ENCODE measurements at places on chromosomes 11 and 22. TPM values are rescaled to one million over a fixed set of nuclear protein-coding genes. Genes with fewer than 3 reads are reported as not detected.

GRCh38 chr22:20967697-20968211 is 699 bp downstream of the AIFM3 start:
- DNase-seq, result no peak

GRCh38 chr11:48058064-48058463 is 77.7 kb downstream of the PTPRJ start:
- no peak for DNase-seq

DNA sequence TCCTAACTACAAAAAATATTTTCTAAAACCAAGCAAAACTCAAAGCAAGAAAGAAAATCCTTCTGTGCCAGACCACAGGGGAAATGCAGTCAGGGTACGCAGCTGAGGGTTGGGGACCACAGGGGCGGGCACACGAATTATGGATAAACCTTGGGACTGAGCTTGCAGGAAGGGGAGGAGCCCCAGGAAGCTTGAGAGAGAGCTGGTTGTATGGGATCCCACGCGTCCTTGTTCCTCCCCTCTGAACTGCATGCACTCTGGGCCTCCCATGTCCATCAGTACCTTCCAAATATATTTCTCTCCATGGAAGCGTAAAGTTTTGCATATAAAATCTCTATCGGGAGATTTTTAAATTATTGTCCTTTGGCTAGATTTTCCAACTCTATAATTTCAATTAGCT is 673.4 kb downstream of the TBC1D22A start:
- DNase-seq, result no peak

DNA sequence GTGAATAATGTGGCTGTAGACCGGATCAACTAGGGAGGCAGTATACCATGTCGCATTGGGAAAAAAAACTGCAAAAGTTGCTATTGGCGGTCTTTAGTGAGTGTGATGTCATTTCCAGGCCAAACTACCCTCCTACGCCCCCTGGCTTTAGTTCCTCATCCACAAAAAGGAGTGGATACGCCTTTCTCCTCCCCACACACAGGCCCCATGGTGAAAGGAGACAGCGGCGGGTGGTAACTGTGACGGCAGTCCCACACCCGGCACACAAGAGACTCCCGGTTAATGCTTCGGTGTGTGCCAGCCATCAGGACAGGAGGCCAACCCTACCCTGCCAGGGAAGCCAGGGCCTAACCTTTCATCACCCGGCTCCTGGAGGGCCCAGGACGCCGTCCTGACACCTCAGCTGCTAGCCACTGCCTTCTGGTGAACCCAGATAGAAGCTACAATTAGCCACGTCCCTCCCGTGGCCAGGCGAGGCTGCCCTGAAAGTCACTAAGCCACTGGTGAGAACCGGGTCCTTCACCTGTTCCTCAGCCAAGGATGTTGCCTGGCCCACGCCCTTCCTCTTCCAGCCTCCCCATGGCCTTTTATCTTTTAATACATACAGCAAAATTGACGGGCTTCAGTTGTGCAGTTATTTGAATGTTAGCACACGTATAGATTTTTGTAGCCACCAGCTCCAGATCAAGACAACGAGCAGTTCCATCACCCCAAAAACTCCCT is 10.8 kb downstream of the TP53I11 start:
- DNase-seq, result no peak

The SCARF2 gene
- total RNA-seq, result 0.12 TPM

DNA sequence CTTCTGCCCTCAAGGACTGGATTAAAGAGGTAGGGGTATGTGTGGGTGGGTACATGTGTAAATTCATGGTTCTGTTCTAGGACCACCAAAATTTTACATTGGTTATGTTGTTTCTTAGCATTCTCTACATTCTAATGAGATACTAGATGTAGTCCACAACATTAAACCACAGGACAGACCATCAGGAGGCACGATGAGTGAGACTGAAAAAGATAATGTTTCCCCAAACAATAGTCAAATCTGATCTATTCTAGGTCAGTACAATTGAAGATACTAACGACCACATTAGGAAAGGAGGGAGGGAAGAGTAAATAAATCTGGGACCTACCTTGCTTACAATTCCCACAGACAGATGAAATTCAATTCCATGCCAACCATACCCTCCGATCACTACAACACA is 42.2 kb downstream of the MRTFA start:
- no peak for DNase-seq

The ZNF215 gene
- 5.4 TPM for total RNA-seq

GRCh38 chr11:65927904-65928397 is 8.7 kb downstream of the DRAP1 start:
- DNase-seq, result peak; percentile 45

The SLC25A18 gene
- total RNA-seq, result 0.15 TPM

- no peak for DNase-seq
These were observed 41.1 kb downstream of the TNRC6B start for GRCh38 chr22:40218723-40219294.

GRCh38 chr11:36376009-36376887 is 80.2 kb downstream of the PRR5L start:
- no peak for DNase-seq

- DNase-seq, result no peak
These were observed 39.8 kb downstream of the RELT start for GRCh38 chr11:73415854-73416615.

GRCh38 chr11:12786891-12787290 is 112.7 kb downstream of the TEAD1 start:
- no peak for DNase-seq

GRCh38 chr11:36598051-36598450 is at the start of gene RAG2:
TSS of gene RAG2 (minus strand) at chr11:36598236. CDS start at chr11:36594168, 4,068 bp downstream.
- DNase-seq, result no peak

The GLB1L3 gene
- not detected for total RNA-seq

The OR5T1 gene
- total RNA-seq, result not detected

DNA sequence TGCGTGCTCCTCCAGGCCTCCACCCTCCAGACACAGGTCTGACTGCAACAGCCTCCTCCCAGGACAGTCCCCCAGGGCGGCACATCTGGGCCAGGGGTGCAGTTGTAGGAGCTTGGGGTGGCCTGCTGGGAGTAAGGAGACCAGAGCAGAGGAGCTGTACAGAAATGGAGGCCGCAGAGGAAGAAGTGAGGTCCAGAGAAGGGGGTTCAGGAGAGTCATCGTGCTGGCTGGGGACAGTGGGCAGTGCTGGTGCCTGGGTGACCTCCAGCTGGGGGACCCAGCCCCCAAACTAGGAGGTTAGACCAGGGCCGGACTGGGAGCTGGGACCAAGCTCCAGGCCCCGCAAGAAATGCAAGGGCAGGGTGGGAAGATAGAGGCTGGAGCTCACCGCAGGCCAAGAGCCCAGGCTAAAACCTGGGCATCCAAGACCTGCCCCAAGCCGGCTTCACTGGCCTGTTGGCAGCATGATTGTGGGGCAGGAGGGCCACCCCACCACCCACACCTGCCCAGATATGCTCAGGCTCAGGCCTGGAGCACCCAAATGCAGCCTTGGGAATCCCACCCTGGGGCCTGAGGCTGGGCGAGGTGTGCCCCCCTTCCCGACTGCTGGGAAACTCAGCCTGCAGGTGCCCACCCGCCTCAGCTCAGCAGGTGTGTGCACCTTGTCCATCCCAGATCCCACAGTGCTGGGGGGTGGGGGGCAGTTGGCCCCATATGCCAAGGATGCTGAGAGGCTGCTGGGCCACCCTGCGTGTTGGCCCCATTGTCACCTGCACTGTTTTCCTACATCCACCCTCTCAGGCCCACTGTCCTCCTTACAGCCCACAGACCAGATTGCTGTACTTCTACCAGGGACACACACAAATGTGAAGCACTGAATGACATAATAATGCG is 96.9 kb downstream of the MORC2 start:
- no peak for DNase-seq

- DNase-seq, result no peak
These were observed 132.1 kb upstream of the BLID start for GRCh38 chr11:122248131-122248530.

The OR51B5 gene
- not detected for total RNA-seq

The GPR83 gene
- total RNA-seq, result 0.16 TPM

The OR8D4 gene
- total RNA-seq, result not detected

DNA sequence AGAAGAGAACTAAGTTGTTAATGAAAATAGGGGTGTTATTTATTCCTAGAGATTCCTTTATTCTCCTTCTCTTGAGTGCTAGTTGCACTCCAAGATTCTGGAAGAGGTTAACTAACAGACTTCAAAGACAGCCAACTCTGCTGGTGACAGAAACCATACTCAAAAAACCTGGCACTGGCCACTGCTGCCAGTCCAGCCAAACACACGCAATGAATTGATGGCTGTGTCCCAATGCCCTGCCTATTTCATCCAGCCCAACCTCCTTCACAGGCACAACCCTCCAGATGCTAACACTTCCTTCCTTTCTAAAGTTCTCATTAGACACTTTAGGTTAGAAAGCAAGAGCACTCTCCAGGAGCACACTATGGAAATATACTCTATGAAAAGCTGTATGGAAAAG is 150.8 kb upstream of the C11orf58 start:
- DNase-seq, result no peak

The SEC14L6 gene
- total RNA-seq, result not detected

The NEFH gene
- total RNA-seq, result 0.20 TPM

The MYBPC3 gene
- total RNA-seq, result 0.46 TPM

GRCh38 chr11:106014620-106015019 is 7.4 kb downstream of the MSANTD4 start:
- DNase-seq, result no peak

- no peak for DNase-seq
These were observed 25.3 kb upstream of the PARVB start for GRCh38 chr22:43998679-43999264.

The ANGPTL5 gene
- not detected for total RNA-seq

DNA sequence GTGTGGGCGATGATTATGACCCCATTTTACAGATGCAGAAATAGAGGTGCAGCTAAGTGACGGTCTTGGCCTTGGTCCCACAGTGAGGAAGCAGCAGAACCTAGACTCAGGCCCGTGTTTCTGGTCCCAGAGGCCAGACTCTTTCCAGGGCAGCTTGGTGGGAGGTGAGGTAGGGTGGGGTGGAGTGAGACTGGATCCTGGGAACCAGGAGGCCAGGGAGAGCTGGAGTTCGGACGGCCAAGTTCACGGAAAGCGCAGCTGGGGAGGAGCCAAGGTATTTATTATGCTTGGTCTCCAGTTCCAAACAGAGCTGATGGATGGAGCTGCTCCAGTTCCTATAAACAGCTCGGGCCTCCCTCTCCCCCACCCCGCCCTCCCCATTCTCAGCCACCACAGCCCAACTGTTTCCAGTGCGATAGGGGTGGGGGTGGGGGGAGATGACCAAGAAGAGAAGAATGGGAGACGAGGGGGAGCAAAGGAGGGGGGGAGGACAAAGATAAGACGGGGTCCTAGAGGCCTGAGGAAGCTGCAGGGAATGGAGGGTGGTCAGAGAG is 16.2 kb downstream of the LRRC32 start:
- DNase-seq, result no peak

The IL10RA gene
- 350 TPM for total RNA-seq

The NCF4 gene
- 120 TPM for total RNA-seq

DNA sequence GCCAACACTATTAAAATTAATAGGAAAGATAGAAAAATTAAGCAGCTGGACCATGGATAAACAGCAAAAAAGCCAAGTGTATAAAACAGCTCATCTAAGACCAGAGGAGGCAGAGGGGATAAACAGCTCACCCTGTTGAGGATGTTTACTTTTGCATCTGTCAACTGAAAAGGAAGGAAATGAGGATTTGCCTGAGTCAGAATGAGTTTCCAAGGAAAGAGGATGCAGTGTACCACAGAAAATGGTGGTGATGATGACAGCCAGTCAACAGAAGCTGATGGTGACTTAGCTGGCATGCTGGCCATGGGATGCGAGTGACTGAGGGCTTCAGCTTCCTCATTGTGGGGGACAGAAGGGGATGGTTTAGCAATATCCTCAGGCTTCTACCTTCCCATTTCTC is 183.5 kb downstream of the KIRREL3 start:
- DNase-seq, result no peak

DNA sequence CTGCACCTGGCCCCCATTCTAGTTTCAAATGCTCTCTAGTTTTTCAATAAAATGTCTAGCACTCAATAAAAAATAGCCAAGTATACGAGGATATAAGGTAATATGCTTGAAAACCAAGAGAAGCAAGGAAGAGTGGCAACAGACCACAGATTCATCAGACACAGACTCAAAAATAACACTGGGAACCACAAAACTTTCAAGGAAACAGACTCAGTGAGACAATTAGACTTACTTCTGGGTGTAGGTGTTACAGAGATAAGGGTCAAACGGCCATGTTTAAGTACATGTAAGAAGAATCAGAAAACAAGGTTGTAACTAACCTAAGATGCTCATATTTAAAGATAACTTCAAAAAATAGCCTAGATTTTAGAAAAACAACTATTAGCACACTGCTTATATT is 67.0 kb downstream of the TRMU start:
- no peak for DNase-seq

The DRD4 gene
- total RNA-seq, result 0.49 TPM

DNA sequence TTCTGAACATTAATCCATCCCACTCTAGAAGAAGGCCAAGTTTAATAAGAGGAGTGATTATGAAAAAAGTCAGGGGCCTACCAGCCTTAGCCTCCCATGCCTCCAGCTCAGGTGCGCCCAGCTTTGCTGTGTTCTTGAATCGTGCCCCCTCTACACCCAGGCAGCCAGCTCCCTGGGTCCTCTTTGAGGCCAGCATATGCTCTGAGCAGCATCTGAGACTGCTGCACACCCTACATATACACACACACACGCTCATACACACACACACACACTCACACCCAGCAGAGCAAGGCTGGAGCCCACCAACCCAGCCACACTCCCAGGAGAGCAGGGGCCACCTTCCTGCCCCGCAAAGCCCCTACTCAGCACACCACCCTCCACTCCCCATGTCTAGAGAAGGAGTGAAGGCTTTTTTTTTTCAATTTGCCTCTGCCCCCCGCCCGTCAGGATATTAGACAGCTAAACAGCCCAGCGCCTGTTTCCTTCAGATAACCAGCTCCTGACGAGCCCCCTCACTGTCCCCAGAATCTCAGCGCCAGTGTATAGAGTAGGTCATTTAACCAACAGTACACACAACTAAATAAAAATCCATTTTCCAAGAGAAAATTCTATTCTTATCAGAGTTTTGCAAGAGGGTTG is 121.6 kb downstream of the BUD13 start:
- DNase-seq, result no peak

DNA sequence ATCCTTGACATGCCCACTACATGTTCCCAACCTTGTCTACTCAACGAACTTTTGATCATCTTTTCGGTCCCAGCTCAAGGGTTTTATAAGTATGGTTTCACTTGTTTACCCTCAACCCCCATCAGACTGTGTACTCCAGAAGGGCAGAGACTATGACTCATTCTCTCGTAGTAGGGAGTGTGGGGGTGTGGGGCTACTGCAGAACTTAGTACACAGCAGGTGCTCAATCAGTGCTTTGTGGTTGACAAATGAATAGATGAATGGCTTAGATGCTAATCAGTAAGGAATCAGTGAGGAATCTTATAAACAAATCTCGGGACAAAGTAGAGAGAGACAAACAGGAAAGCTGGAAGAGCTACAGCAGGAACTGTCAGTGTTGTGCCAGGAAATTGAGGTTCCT is 151.7 kb upstream of the PLET1 start:
- DNase-seq, result no peak

The KRTAP5-9 gene
- 0.53 TPM for total RNA-seq

DNA sequence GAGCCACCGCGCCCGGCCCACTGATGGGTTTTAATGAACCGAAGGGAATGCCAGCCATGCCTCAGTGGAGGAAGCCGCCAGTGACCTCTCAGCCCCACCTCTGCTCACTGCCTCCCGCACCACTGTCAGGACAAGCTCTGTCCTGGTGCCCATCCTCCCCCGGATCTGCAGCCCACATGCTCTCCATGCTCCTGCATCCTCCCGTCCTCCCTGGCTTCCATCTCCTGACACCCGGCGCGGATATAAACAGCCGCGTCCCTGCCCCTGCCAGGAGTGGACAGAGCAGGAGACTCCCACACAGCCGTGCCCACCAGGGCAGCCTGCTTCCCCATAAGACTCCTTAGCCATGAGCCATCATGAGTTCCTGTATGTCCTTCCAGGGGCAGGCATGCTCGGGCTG is 26.9 kb downstream of the MACROD1 start:
- no peak for DNase-seq

The ACTN3 gene
- not detected for total RNA-seq
